ENCODE measurements at places on chromosomes 11 and 22. TPM values are rescaled to one million over a fixed set of nuclear protein-coding genes. Genes with fewer than 3 reads are reported as not detected.

- H3K36me3 ChIP-seq: no peaks in the 10 kb centered on the region
- no peak overlapping the region for H3K27ac ChIP-seq
- H3K4me3 ChIP-seq: no peak overlapping the region
Measured at GRCh38 chr11:112391086-112391485, 130.4 kb upstream of the PLET1 start.

DNA sequence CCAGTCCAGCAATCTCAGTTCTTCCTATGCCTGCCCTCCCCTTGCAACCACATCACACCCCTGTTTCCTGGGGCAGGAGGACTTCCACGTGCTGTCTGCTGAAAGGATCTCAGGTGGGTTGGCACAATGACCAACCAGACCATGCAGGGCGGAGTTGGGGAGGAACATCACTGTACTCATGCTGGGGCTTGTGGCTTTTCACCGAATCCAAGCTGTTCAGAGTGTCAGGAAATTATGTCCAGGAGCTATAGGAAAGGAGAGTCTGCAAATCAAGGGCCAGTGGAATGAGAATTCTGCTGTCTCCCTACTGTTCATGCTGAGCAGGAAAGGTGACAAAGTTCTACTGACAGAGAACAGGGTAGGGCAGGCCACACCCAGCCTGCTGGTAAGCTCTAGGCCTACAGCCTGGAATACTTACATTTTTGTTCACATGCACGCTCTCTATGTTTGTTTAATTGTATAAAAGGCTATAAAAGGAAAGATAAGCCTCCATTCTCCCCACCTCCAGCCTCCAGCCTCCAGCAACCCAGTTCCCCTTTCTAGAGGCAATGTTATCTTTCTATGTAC is 1.7 kb upstream of the PLAAT2 start:
- DNase-seq: no peak
- H3K27ac ChIP-seq: no peak overlapping the region
- H3K36me3 ChIP-seq: no peaks in the 10 kb centered on the region
- no peaks in the 10 kb centered on the region for H3K27me3 ChIP-seq
- no peak overlapping the region for H3K4me3 ChIP-seq

DNA sequence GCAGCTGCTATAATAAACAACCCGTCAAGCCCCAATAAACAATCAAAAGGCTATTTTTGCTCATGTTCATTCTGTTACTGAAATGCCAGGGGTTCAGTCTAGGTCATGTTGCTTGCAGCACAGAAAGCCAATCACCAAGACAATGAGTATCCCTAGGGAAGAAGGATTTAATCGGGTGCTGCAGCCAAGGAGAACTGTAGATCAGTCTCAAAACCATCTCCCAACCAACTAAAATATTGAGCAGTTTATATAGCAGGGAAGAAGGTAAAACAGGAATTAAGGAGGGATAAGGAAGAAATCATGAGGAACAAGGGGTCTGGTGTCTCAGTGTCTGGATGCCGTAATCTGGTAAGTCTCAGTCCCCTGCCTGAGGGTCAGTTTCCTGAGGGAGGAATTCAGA is 169.5 kb downstream of the BLID start:
- no peak overlapping the region for H3K27ac ChIP-seq
- no peaks in the 10 kb centered on the region for H3K27me3 ChIP-seq
- H3K36me3 ChIP-seq: no peaks in the 10 kb centered on the region
- no peak overlapping the region for H3K4me3 ChIP-seq
- no peaks in the 10 kb centered on the region for H3K4me1 ChIP-seq
- no peak for DNase-seq

DNA sequence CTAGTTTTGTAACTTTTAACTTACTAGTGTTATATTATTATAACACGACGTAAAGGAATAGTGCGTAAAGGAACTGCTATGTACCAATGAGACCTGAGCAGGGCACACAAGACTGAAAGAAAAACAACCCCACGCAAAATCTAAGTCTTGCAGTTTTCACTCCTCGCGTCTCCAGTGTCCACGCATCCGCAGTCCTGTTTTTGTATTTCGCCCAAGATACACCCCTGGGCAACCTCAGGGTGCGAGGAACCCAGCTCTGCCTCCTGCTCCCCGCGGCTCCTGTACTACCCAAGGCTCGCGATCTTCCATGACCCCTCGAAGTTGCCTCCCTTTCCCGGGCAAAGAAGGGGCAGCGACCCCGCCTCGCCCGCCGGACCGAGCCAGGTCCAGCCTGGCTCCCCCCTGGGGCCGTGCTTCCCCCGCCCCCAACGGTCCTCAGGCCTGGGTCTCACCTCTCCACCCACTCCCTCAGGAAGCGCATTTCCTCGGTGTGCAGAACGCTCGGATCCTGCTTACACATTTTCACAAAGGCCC is 393 bp downstream of the ST13 start:
- H3K4me3 ChIP-seq: peak overlapping the region; percentile 86
- H3K36me3 ChIP-seq: no peaks in the 10 kb centered on the region
- no peaks in the 10 kb centered on the region for H3K27me3 ChIP-seq
- H3K4me1 ChIP-seq: peaks cover 52% of the 10 kb centered on the region

GRCh38 chr22:49166746-49167145 is 660.9 kb downstream of the BRD1 start:
- peaks cover 10% of the 10 kb centered on the region for H3K27me3 ChIP-seq
- H3K4me3 ChIP-seq: no peak overlapping the region
- H3K36me3 ChIP-seq: no peaks in the 10 kb centered on the region
- no peaks in the 10 kb centered on the region for H3K4me1 ChIP-seq
- H3K27ac ChIP-seq: no peak overlapping the region

- peaks cover 21% of the 10 kb centered on the region for H3K36me3 ChIP-seq
- DNase-seq: no peak
- no peak overlapping the region for H3K27ac ChIP-seq
- H3K27me3 ChIP-seq: no peaks in the 10 kb centered on the region
- no peak overlapping the region for H3K4me3 ChIP-seq
- H3K4me1 ChIP-seq: peaks cover 25% of the 10 kb centered on the region
Measured at GRCh38 chr11:45185228-45185729, 38.8 kb downstream of the PRDM11 start.

DNA sequence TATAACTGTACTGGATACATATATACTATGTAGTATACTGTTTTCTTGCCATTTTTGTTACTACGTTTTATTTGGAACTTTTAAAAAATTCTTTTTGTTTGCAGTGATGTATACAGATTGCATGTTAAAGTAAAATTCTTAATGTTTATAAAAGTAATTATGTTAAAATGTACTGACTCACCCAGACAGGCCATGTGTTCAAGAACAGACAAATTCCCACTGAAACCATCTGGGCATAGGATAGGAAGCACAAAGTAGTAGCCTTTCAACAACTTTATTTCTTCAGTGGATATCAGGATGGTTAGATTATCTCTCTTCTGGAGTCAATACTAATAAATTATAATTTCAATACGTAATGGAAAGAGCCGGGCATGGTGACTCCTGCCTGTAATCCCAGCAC is 19.8 kb downstream of the PRMT3 start:
- no peaks in the 10 kb centered on the region for H3K4me1 ChIP-seq
- H3K4me3 ChIP-seq: no peak overlapping the region
- no peak overlapping the region for H3K27ac ChIP-seq

DNA sequence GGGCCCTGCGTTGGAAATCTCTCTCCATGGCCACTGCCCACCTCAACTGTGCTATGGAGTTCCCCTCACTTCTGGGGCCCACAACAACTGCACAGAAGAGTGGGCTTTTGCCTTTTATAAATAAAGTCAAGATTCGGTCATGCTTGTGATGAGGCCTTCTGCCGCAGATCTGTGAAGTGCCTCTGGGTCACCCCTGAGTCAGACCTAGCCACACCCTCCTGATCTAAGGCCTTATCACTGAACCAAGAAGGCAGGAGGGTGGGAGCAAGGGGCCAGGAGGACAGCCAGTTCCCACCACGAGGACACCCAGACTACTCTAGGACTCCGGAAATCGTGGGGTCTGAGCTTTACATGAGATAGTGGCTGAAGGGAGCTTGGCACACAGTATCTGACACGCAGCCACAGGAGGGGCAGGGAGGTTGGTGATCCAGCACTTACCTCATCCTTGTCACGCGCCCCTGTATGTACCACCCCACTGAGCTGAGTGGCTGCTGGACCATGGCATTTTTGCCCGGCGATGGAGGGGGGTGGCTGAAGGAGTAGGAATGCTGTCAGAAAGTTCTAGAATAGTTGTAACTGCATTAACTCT is 115.7 kb downstream of the ABTB2 start:
- peaks cover 11% of the 10 kb centered on the region for H3K4me1 ChIP-seq
- no peak for DNase-seq
- no peaks in the 10 kb centered on the region for H3K27me3 ChIP-seq
- no peak overlapping the region for H3K27ac ChIP-seq

DNA sequence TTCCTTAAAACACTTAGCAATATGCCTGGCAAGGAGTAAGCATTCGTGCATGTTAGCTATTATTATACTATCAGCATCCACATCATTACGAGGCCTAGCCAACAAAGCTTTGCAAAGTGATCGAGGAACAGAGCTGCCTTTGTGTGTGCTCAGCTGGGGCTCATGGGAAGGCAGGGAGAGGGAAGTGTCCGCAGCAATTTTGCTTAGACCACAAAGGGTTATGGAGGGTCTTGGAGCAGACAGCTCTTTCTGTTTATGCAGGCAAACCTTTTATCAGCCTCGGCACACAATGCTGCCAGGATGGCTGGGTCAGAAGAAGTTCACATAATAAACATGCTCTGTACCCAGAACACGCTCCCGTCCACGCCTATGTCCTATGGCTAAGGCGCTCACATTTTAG is 10.9 kb upstream of the DKK3 start:
- peaks cover 35% of the 10 kb centered on the region for H3K4me1 ChIP-seq
- no peak for DNase-seq
- H3K27ac ChIP-seq: peak overlapping the region; percentile 5
- no peaks in the 10 kb centered on the region for H3K36me3 ChIP-seq
- no peak overlapping the region for H3K4me3 ChIP-seq

DNA sequence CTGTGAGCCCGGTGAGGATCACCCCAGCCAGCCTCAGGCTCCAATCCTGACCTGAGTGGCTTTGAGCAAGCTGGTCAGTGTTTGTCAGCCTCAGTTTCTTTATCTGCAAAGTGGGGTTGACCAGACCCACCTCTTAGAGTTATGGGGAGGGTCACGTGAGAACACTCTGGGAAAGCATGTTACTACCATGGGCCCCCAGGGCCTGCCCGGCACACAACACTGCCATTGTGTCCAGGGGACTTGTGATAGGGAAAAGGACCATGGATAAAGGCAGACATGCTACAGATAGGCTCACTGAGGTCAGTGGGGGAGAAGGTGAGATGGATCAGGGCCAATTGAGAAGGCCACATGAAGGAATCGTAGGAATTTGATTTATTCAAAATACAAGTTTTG is 32.1 kb upstream of the SUSD2 start:
- no peak for DNase-seq
- no peaks in the 10 kb centered on the region for H3K4me1 ChIP-seq
- H3K4me3 ChIP-seq: no peak overlapping the region
- H3K36me3 ChIP-seq: no peaks in the 10 kb centered on the region
- peak overlapping the region; percentile 73 for H3K27ac ChIP-seq

- H3K4me3 ChIP-seq: no peak overlapping the region
- no peak for DNase-seq
- H3K4me1 ChIP-seq: peaks cover 83% of the 10 kb centered on the region
- H3K36me3 ChIP-seq: no peaks in the 10 kb centered on the region
Measured at GRCh38 chr11:12812849-12813248, 138.6 kb downstream of the TEAD1 start.

The KREMEN1 gene
- 4.2 TPM for total RNA-seq

The GAB4 gene
- total RNA-seq: 3.2 TPM

The DSCAML1 gene
- 7.5 TPM for total RNA-seq

The ARHGAP8 gene
- not detected for total RNA-seq

Data from sigmoid colon (tissue), 7 donors.